ENCODE measurements at places on chromosomes 5 and 9.

GRCh38 chr5:89260254-89260653 lies 377.3 kb upstream of the MEF2C start:
- DNase-seq, result peak; percentile 62

- DNase-seq, result no peak
Measured at GRCh38 chr5:115458003-115458409, 86.6 kb downstream of the FEM1C start.

- no peak for DNase-seq
Measured at GRCh38 chr9:98563212-98563907, 145.4 kb downstream of the GABBR2 start.

DNA sequence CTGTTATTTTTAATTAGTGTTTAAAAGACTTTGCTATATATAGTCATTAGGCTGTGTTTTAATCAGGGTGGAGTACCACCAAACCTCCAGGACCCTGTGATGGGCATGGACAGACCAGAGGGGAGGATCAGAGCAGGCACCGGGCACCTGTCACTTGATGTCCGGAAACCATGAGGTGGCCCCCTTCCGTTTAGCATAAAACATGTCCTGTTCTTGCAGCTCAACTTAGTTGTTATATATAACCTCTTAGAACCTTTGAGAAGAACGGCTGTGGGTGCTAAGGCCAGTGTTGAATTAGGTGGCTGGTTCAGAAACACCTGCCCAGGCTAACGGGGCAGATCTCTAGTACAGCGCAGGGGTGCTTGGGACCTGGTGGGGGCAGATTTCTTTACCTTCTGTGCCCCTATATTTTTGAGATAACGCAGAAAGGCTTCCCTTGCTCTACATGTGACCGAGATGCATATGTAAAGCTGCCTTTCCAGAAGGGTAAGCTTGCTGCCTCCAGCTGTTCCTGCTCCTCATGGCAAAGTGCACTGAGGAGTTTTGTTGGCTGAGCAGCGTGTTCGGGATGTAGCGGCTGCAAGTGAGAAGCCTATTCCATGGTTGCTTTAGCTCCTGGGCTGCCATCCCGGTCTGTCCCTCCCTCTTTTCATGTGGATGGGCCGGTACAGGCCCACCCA lies 255.5 kb downstream of the FANCC start:
- DNase-seq, result no peak

DNA sequence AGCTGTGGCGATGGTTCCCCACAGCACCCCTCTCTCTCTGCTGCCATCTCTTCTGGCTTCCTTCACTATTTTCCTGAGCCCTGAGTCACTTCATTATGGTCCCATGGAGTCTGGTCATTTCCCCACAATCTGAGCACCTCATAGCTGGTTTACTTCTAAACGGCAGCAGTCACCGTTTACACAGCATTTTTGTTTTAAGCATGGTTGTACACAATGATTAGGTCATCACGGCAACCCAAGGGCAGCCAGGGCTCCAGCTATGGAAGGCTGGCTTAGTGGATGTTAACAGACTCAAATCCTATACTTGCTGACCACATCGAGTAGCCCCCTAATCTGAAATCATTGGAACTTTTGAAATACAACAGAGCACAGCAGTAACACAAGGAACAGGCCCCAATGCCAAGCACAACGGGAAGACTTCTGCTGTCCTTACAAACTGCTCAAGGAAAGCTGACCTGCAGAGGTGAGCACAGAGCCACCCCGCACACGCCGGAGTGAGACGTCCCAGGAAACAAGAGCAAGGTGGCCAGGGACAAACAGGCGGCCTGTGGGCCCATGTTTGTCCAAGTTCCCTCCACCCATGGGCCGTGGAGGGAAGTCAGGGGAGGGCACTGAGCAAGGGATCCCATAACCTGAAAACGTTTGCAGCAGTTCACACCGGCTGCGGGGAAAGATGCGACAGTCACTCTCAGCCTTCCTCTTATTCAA lies 22.9 kb downstream of the CAMSAP1 start:
- DNase-seq, result peak; percentile 24

GRCh38 chr5:45772402-45772801 lies 76.2 kb upstream of the HCN1 start:
- no peak for DNase-seq

DNA sequence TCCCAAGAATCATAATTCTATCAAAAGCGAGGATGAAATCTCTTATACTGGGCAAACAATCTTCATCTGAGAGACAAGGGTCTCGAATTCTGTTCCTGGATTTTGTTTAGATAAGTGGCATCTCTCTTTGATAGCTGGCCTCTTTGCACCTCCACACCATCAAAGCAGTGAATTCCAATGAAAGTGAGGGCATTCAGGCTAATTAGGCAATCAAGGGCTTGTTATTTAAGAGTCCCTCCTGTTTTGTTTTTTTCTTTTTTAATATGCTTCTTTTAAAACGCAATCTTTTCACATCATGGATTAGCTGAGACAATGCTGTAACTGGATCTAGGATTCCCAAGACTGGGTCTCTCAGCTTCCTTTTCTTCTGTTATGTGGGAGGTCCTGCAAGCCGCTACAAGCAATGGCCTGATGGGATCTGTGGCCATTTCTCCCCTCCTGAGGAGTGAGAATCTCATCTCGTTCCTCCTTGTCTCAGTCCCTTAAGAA lies 67.9 kb downstream of the TNC start:
- no peak for DNase-seq

- peak; percentile 50 for DNase-seq
Measured at GRCh38 chr9:92669527-92669889, 423 bp downstream of the IPPK start.
